ENCODE measurements at places on chromosomes 1 and 21.

DNA sequence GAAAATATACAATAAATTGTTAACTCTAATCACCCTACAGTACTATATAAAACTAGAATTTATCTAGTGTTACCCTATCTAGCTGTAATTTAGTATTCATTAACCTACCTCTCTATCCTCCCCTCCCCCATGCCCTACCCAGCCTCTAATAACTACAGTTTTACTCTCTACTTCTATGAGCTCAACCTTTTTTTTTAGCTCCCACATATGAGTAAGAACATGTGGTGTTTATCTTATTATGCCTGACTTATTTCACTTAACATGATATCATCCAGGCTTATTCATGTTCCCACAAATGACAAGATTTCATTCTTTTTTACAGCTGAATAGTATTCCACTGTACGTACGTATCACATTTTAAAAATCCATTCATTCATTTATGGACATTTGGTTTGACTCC is 46.0 kb upstream of the WARS2 start:
- no peak overlapping the region for H3K27ac ChIP-seq
- H3K27me3 ChIP-seq, result no peaks in the 10 kb centered on the region
- H3K36me3 ChIP-seq, result no peaks in the 10 kb centered on the region
- H3K4me1 ChIP-seq, result no peaks in the 10 kb centered on the region
- H3K4me3 ChIP-seq, result no peak overlapping the region

GRCh38 chr1:54987427-54987826 is 7.0 kb downstream of the TMEM61 start:
- no peaks in the 10 kb centered on the region for H3K4me1 ChIP-seq
- no peak overlapping the region for H3K27ac ChIP-seq
- H3K4me3 ChIP-seq, result no peak overlapping the region
- H3K36me3 ChIP-seq, result no peaks in the 10 kb centered on the region
- peaks cover 2% of the 10 kb centered on the region for H3K27me3 ChIP-seq
- no peak for DNase-seq

- H3K27ac ChIP-seq, result no peak overlapping the region
- no peaks in the 10 kb centered on the region for H3K27me3 ChIP-seq
- no peaks in the 10 kb centered on the region for H3K4me1 ChIP-seq
- no peak overlapping the region for H3K4me3 ChIP-seq
These were observed 264.6 kb downstream of the HHIPL2 start for GRCh38 chr1:222283147-222283768.

DNA sequence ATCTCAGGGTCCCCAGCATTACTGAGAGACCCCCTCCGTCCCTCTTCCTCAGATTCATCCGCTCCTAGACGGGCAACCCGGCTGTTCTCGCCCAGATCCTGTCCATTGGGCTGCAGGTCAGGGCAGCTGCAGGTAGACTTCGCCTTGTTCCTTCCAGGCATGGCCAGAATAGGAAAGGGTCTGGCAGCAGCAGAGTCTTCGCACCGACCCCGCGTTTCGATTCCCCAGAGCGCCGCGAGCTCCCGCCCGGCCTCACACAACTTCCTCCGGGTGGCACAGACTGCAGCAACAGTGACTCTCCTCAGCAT is 265 bp downstream of the NRDC start:
- peaks cover 1% of the 10 kb centered on the region for H3K27me3 ChIP-seq
- H3K4me1 ChIP-seq, result peaks cover 33% of the 10 kb centered on the region
- peaks cover 6% of the 10 kb centered on the region for H3K36me3 ChIP-seq

GRCh38 chr1:960363-961131 is at the start of gene KLHL17:
Gene KLHL17, plus strand, starts transcription at chr1:960584. Its CDS starts 110 bp downstream, at chr1:960694.
- H3K4me1 ChIP-seq, result peaks cover 41% of the 10 kb centered on the region
- peak; percentile 74 for DNase-seq
- H3K27me3 ChIP-seq, result no peaks in the 10 kb centered on the region
- peak within 1 kb of the TSS; percentile 57 for H3K4me3 ChIP-seq
- peaks cover 18% of the 10 kb centered on the region for H3K36me3 ChIP-seq

Data from CD4-positive, alpha-beta T cell (primary cell).